ENCODE measurements at places on chromosomes 5 and 9. TPM values are rescaled to one million over a fixed set of nuclear protein-coding genes. Genes with fewer than 3 reads are reported as not detected.

Gene INSL4
- not detected for total RNA-seq

Gene NEURL1B
- total RNA-seq, result 2.9 TPM

Gene SPINK13
- not detected for total RNA-seq

Gene SLC46A2
- total RNA-seq, result not detected

Gene AMACR
- total RNA-seq, result 9.7 TPM

Gene PAPPA
- 104 TPM for total RNA-seq

Gene TRPM6
- total RNA-seq, result under 0.01 TPM

Gene FEM1C
- 11.3 TPM for total RNA-seq

Gene TBCA
- 91.5 TPM for total RNA-seq

Gene PCDHGB4
- total RNA-seq, result 11.0 TPM

Gene HEXB
- total RNA-seq, result 187 TPM

Gene ALDH1A1
- total RNA-seq, result 450 TPM

Gene CERCAM
- 86.8 TPM for total RNA-seq

Gene IFNK
- not detected for total RNA-seq

Gene GDA
- total RNA-seq, result 0.97 TPM

Gene WHRN
- total RNA-seq, result 1.3 TPM

Gene DDX4
- total RNA-seq, result not detected

Gene SPATA31D3
- not detected for total RNA-seq

Gene PCDHGA3
- 3.2 TPM for total RNA-seq

Gene EQTN
- not detected for total RNA-seq

Gene RASGRF2
- 3.9 TPM for total RNA-seq

Gene ADAMTSL1
- 10.0 TPM for total RNA-seq

Gene TMEM174
- total RNA-seq, result not detected

Gene ZNF189
- 16.4 TPM for total RNA-seq

Gene TTC33
- total RNA-seq, result 18.6 TPM

Gene DNAJC18
- total RNA-seq, result 8.1 TPM

Gene GNG10
- total RNA-seq, result 108 TPM

Gene SLC36A2
- not detected for total RNA-seq

Gene ANKRD55
- under 0.01 TPM for total RNA-seq

Gene ACSL6
- total RNA-seq, result not detected
